Ascending aorta (tissue), 2 donors: ENCODE measurements at places on chromosomes 3 and 15.

- H3K4me3 ChIP-seq, result no peak overlapping the region
- no peak overlapping the region for H3K27ac ChIP-seq
- no peaks in the 10 kb centered on the region for H3K36me3 ChIP-seq
- H3K4me1 ChIP-seq, result no peaks in the 10 kb centered on the region
- H3K27me3 ChIP-seq, result no peaks in the 10 kb centered on the region
Measured at GRCh38 chr15:40489274-40490175, 18.7 kb downstream of the CHST14 start.

DNA sequence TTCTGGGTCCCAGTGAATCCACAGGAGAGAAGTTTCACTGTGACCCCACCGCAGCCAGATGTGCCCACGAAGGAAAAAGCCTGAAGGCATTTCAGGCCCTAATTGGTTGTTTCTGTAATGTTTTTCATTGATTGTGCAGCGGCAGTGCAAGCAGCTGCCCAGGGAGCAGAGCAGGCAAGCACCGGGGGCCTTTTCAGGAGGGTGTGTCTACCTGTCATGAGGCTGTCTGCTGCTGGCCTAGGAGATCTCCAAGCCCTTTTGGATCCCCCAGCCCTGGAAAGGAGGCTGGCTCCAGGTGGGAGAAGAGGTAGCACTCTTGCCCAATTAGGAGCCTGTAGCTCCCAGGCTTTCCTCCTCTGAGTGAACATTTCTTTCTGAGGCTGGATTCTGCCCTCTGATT, 108.8 kb downstream of the EPHB1 start:
- no peak for DNase-seq
- H3K4me3 ChIP-seq, result no peak overlapping the region
- no peaks in the 10 kb centered on the region for H3K27me3 ChIP-seq
- no peak overlapping the region for H3K27ac ChIP-seq
- no peaks in the 10 kb centered on the region for H3K36me3 ChIP-seq
- H3K4me1 ChIP-seq, result no peaks in the 10 kb centered on the region

GRCh38 chr3:110618512-110619226, 452.9 kb upstream of the NECTIN3 start:
- DNase-seq, result no peak
- H3K36me3 ChIP-seq, result no peaks in the 10 kb centered on the region
- H3K4me3 ChIP-seq, result no peak overlapping the region
- no peaks in the 10 kb centered on the region for H3K27me3 ChIP-seq
- no peaks in the 10 kb centered on the region for H3K4me1 ChIP-seq
- H3K27ac ChIP-seq, result no peak overlapping the region

- no peak overlapping the region for H3K4me3 ChIP-seq
- no peaks in the 10 kb centered on the region for H3K36me3 ChIP-seq
- H3K27ac ChIP-seq, result no peak overlapping the region
- no peaks in the 10 kb centered on the region for H3K27me3 ChIP-seq
- H3K4me1 ChIP-seq, result no peaks in the 10 kb centered on the region
- no peak for DNase-seq
Measured at GRCh38 chr3:53921296-53921695, 29.6 kb upstream of the SELENOK start.

DNA sequence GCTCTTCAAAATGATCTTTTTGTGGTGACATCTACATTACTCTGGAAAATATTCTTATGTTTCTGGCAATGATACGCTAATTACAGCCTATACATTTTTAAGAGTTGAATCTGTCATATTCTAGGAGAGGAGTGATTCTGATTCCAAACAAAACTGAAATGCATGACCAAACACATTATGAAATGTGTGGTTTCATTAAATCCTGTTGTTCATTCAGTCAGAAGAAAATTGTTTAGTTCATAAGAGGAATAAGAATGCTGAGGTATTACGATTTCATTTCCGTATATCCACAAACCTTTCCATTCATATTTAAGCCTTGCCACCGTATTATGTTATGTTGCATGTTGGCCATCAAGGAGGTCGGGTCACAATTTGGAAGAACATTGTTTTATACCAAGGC, 345.1 kb downstream of the FEZF2 start:
- no peak overlapping the region for H3K4me3 ChIP-seq
- no peak for DNase-seq
- H3K27ac ChIP-seq, result no peak overlapping the region

DNA sequence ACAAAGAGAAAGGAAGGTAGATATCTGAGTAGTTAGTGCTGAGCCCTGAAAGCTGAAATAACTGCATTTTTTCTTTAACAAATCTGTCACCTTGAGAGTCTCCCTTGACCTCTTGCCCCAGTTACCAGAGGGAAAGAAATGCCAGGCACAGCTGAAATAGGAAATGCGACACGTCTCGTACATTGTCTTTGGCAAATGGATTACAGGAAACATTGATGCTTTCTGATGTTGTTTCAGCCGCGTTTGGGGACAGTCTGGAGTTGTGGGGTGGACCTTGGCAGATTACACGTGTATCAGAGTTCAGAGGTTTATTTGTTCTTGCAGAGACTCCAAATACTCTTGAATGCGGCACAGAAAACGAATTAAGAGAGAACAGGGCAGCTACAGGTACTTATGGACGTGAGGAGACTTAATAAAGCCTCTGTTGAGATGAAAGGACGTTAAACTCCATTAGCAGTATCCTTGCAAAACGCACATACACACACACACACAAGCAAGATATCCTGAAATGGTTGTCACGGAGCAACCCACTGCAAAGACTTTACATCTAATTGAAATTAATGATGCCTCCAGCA, 272.8 kb upstream of the RORA start:
- H3K36me3 ChIP-seq, result no peaks in the 10 kb centered on the region
- H3K27me3 ChIP-seq, result no peaks in the 10 kb centered on the region
- no peak for DNase-seq
- no peak overlapping the region for H3K27ac ChIP-seq
- H3K4me1 ChIP-seq, result no peaks in the 10 kb centered on the region
- no peak overlapping the region for H3K4me3 ChIP-seq

DNA sequence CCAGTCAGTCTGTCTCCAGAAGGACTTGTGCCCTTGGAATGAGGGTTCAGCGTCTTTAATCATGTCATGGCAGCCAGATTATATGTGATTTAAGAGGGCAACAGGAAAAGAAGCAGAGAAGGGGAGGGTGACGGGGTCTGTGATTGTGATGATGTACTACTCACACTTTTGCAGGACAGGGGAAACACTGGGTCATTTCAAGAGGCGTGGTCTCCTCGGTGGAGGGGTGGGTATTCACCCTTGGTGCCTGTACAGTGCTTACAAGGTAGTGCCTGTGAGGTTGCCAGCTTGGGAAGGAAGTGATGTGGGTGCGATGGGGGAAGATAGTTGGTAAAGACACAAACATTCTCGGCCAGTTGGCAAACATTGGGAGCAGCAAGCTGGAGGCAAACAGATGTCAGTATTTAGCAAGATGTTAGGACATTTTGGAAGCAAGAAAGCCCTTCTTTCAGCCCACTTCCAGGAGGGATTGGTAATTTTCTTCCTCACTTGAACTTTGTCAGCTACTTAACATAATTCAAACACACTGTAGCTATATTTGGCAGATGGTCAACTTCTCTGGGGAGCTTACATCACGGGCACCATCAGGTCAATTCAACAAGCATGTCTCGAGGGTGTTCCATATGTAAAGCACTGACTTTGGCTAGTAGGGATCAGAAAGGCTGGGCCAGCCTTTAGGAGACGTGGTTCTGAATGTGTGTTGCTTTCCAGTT, 71.4 kb upstream of the ROPN1 start:
- no peak overlapping the region for H3K4me3 ChIP-seq
- peak; percentile 70 for DNase-seq
- peak overlapping the region; percentile 46 for H3K27ac ChIP-seq

- H3K27me3 ChIP-seq, result no peaks in the 10 kb centered on the region
- H3K4me1 ChIP-seq, result peaks cover 11% of the 10 kb centered on the region
- H3K4me3 ChIP-seq, result no peak overlapping the region
- DNase-seq, result peak; percentile 68
Measured at GRCh38 chr15:25345943-25346342, 92.9 kb downstream of the UBE3A start.

DNA sequence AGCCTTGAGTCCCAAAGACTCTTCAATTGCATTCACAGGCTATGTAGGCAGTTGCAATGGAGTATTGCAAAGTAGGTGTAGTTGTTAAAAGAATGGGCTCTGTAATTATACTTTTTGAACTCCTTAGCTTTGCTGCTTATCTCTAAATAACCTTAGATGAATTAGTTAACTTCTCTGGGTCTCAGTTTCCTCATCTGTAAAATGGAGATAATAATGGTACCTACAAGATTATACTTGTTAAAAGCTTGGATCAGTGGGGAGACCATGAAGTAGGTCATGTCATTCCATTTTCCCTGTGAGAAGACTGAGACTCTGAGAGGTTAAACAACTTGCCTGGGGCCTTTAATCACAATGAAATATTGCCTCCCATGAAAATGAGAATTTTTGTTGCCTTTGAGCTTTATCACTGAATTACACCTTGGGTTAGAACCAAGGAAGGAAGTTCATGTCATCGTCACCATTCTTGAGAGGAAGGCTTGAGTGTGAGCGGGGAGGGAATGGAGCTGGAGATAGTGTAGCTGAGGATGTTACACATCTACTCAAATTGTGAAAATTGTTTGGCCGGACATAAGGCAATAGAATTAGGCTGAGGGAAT, 38.1 kb downstream of the CTDSPL start:
- no peaks in the 10 kb centered on the region for H3K4me1 ChIP-seq
- H3K36me3 ChIP-seq, result no peaks in the 10 kb centered on the region

DNA sequence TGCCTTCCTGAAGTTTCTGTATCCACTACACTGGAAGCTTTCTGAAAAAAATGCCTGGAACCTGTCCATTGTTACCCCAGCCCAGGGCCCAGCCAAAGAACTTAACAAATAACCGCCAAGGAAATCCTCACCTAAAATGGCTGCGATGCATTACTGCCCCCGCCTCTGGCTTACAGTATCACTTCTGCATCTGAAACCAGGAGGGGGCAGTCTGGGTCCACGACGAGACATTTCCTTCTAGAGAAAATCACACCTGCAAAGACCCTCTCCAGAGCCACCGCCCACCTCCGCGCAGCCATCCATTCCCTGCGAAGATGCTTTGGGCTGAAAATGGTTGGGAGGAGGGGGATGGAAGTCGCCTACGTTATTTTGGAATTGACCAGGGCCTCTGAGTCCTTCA, 22.4 kb upstream of the CELF6 start:
- peaks cover 29% of the 10 kb centered on the region for H3K36me3 ChIP-seq
- no peak overlapping the region for H3K27ac ChIP-seq
- H3K27me3 ChIP-seq, result no peaks in the 10 kb centered on the region
- no peaks in the 10 kb centered on the region for H3K4me1 ChIP-seq
- no peak overlapping the region for H3K4me3 ChIP-seq

DNA sequence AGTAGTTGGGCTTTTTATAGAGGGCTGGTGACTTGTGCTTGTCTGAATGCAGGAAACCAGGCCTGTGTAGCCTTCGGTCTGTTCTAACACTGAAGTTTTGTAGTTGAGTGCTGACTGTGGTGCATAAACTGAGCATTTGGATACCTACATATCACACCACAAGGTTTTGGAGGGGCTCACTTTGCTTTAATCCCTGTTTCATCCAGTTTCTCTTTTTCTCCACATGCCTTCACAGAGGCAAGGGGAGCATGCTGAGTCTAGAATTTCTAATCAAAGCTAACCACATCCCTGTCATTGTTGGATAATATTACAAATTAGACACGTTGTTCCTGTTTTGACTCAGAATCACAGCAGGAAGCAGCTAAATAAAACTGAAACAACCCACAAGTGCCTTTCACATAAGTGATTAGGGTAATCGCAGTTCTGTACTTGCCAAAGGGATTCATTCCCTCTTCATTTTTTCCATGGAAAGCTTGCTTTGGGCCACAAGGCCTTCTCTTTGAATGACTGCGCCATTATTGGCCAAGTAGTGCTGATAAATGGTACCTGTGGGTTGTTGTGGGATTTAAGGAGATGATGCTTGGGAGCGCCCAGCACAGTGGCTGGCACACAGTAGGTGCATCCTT, 48.9 kb downstream of the TGFBR2 start:
- peak overlapping the region; percentile 65 for H3K27ac ChIP-seq
- no peak overlapping the region for H3K4me3 ChIP-seq
- H3K4me1 ChIP-seq, result peaks cover 38% of the 10 kb centered on the region
- no peaks in the 10 kb centered on the region for H3K27me3 ChIP-seq
- DNase-seq, result no peak

DNA sequence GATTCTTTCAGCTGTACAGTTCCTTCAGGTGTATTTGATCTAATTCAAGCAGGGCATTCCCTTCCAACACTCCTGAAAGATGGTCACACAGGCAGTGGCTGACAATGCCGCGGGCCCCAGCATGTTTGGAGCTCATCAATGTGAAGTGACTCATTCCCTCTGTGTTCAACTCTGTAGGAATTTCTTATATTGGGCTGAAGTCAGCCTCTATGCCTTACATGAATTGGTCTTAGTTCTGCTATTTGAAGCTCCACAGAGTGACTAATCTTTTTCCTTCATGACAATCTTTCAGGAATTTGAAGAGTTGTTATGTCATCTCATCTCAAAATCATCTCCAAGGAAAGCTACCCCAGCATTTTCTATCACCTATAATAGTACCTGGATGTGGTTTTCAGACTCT, 142.5 kb upstream of the C2CD4B start:
- H3K27ac ChIP-seq, result no peak overlapping the region
- no peak overlapping the region for H3K4me3 ChIP-seq
- H3K36me3 ChIP-seq, result no peaks in the 10 kb centered on the region
- no peaks in the 10 kb centered on the region for H3K27me3 ChIP-seq
- no peaks in the 10 kb centered on the region for H3K4me1 ChIP-seq

DNA sequence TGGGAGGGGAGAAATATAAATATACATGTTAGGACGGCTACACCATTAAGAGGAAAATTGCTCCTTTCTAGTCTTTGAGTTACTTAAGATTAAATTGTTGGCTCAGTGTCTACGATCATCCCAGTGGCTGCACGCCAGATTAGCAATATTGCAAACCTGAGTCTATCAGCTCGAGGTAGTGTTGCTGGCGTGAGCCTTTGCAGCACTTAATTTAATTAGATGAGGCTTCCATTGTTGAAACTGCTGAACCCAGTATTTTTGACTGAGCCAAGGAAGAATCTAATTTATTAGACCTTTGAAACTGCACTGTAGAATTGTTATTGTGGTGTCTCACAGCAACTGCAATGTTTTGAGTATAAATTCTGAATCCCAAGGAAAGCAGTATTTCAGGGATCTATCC, 782.4 kb upstream of the ROBO1 start:
- no peaks in the 10 kb centered on the region for H3K27me3 ChIP-seq
- no peak overlapping the region for H3K4me3 ChIP-seq
- no peaks in the 10 kb centered on the region for H3K36me3 ChIP-seq
- no peak overlapping the region for H3K27ac ChIP-seq
- DNase-seq, result no peak

GRCh38 chr3:64961301-64961700, 273.5 kb upstream of the ADAMTS9 start:
- H3K4me1 ChIP-seq, result no peaks in the 10 kb centered on the region
- H3K4me3 ChIP-seq, result no peak overlapping the region
- no peak overlapping the region for H3K27ac ChIP-seq
- no peaks in the 10 kb centered on the region for H3K36me3 ChIP-seq
